ENCODE measurements at places on chromosomes 6 and 20. TPM values are rescaled to one million over a fixed set of nuclear protein-coding genes. Genes with fewer than 3 reads are reported as not detected.

Gene VSX1
- not detected for total RNA-seq

Gene HLA-DRB5
- total RNA-seq, result not detected

Gene LRRN4
- 1.1 TPM for total RNA-seq

Gene RALGAPA2
- 6.6 TPM for total RNA-seq

Gene MYT1
- not detected for total RNA-seq

DNA sequence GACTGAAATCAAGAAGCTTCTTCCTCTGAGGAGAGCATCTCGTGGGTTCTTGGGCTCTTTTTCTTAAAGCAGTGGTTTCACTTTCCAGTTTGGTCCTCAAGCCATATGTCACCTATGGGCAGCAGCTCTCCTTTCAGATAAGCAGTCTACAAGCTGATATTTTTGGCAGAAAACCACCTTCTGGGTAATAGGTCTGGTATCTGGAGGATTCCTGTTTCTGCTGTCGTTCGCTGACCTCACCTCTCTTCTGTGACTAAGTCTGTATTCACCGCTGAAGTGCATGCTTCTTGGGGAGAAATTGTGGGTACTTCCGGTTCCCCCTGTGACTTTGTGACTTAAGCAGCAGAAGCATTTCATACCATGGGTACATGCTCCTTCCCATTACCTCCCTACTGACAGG is 193.6 kb downstream of the EDN1 start:
- DNase-seq, result peak; percentile 99

DNA sequence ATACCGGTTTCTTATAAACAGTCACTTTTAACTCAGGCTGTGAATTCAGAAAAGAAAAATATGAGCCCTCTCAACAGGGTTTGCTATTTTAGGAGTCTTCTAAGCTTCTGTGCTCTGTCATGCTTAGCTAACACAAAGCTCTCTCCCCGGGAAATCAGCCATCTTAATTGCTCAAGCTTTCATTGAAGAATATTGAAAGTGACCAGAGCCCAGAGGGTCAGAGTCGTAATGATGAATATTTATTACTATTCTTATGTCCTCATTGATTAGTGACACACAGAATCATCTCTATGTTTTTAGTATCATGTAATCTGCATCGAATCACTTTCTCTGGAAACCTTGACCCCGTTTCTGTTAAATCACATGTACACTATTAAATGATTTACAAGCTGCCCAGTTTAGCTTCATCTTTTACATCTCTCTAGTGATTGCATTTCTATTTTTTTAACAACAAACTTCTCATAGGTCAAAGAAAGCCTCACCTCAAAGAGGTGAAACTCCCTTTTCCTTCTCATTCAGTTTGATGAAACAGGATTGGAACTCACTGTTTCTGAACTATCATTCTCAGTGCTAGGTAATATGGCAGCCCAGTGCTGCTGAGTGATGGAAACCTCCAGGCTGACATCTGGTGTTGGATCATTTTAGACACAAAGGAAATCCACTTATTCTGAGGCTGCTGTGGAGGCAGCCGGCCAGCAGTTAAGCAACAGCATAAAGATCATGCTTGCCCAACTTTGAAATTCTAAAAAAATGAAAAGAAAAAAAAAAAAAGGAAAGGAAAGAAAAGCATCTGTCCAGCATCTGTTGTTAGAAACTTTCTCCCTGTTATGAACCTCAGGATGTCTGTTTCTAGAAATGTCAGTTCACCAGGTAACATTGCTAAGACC is 96.3 kb downstream of the RFPL4B start:
- DNase-seq, result peak; percentile 33

DNA sequence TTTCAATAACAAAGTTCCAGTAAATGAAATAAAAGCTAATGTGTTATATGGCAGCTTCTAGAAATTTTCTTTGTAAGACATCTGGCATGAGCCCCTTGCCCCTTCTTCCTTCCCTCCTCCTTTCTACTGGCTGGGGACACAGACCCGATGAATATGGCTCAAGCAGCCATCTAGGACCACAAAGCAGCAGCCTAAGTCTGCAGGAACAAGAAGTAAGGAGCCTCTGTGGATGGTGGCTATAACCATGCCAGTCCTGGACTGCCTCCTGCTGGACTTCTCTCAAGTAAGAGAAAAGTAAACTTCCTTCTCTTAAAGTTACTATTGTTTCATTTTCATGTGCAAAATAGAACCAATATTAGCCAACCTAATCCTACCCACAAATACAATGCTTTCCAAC is 114.9 kb upstream of the DST start:
- no peak for DNase-seq

- DNase-seq, result peak; percentile 12
Measured at GRCh38 chr6:110755411-110755834, 59.8 kb downstream of the CDK19 start.

All from astrocyte (in vitro differentiated cells and primary cell).